ENCODE measurements at places on chromosomes 7 and 10.

GRCh38 chr10:30027057-30028005, 32.1 kb downstream of the JCAD start:
- peak; percentile 80 for DNase-seq

DNA sequence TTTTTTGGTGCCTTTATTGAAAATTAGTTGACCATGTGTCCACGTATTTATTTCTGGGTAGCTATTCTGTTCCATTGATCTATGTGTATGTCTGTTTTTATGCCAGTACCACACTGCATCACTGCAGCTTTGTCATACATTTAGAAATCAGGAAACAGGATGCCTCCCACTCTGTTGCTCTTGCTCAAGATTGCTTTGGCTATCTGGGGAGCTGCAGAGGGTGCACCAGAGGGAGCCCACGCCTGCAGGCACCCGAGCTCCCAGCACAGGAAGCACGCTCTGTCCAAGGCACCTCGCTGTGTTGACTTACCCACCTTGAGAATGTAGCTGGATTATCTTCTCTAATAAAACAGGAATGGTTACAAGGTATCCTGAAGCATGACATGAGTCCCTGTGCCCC, 301.7 kb downstream of the TCERG1L start:
- no peak for DNase-seq

DNA sequence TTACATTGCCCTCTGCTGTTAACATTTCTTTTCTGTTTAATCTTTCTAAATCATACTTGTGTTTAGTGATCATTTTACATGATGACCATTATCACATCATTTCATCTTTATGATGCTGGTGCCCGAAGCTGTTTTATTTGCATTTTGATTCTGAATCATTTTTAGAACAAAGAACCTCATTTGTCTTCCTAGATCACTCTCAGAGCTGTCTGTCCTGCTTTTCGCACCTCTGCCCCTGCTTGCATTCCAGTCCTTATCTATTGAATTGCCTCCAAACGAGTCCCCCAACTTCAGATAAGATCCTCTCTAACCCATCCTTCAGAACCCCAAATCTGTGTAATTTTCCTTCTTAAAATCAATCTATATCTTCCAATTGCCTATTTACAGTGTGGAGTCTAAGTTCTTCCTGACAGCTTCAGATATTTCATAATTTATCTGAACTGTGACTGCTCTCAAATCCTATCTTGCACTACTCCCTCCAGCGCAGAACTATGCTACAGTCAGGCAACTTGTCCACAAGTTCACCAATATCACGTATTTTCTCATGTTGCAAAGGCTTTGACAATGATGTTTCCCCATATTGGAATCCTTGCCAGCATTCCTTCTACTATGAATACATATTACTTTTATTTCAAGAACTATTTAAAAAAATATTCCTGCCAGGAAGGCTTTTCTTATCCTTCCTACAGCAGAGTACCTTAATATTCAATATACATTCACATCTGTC, 346.5 kb upstream of the CACNA2D1 start:
- DNase-seq, result no peak

GRCh38 chr10:60114765-60115586, 208.6 kb upstream of the CCDC6 start:
- peak; percentile 20 for DNase-seq
